ENCODE measurements at places on chromosomes 4 and X. TPM values are rescaled to one million over a fixed set of nuclear protein-coding genes. Genes with fewer than 3 reads are reported as not detected.

GRCh38 chrX:24465532-24465865 is 413 bp downstream of the PDK3 start:
- H3K4me3 ChIP-seq: peak overlapping the region; percentile 66
- peak overlapping the region; percentile 20 for H3K27ac ChIP-seq
- DNase-seq: no peak
- H3K36me3 ChIP-seq: no peaks in the 10 kb centered on the region
- H3K27me3 ChIP-seq: peaks cover 25% of the 10 kb centered on the region

GRCh38 chr4:61199873-61200186 is 296 bp upstream of the ADGRL3 start:
- peaks cover 10% of the 10 kb centered on the region for H3K4me1 ChIP-seq
- peak overlapping the region; percentile 84 for H3K4me3 ChIP-seq
- no peak for DNase-seq
- H3K36me3 ChIP-seq: no peaks in the 10 kb centered on the region
- H3K27ac ChIP-seq: peak overlapping the region; percentile 68

DNA sequence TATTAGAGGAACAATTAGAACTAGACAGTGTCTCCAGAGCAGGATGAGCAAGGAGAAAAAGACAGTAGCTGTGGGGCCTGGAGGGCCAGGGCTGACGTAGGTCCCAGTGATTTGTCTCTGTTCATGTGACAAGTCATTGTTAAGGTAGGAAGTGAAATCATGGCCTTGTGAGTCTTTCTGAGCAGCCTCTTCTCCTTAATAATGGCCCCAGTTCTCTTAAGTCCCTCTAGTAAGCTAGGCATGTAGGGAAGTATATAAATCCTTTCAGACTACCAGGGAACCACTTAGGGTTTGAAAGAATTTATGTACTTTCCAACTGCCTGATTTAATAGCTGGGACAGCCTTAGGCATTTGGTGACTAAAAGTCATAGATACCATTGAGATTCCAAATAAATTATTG is 133.0 kb downstream of the KLHL8 start:
- H3K27me3 ChIP-seq: no peaks in the 10 kb centered on the region
- H3K4me3 ChIP-seq: no peak overlapping the region
- no peak overlapping the region for H3K27ac ChIP-seq
- no peaks in the 10 kb centered on the region for H3K36me3 ChIP-seq

GRCh38 chrX:110383414-110383813 is 24.8 kb downstream of the RTL9 start:
- peaks cover 11% of the 10 kb centered on the region for H3K27me3 ChIP-seq
- H3K36me3 ChIP-seq: no peaks in the 10 kb centered on the region
- no peak overlapping the region for H3K4me3 ChIP-seq
- H3K27ac ChIP-seq: no peak overlapping the region
- DNase-seq: no peak

- H3K27ac ChIP-seq: no peak overlapping the region
- H3K4me1 ChIP-seq: peaks cover 28% of the 10 kb centered on the region
- no peak overlapping the region for H3K4me3 ChIP-seq
- DNase-seq: no peak
- peaks cover 51% of the 10 kb centered on the region for H3K27me3 ChIP-seq
Observed at GRCh38 chr4:8595237-8596087, 2.9 kb downstream of the CPZ start.

DNA sequence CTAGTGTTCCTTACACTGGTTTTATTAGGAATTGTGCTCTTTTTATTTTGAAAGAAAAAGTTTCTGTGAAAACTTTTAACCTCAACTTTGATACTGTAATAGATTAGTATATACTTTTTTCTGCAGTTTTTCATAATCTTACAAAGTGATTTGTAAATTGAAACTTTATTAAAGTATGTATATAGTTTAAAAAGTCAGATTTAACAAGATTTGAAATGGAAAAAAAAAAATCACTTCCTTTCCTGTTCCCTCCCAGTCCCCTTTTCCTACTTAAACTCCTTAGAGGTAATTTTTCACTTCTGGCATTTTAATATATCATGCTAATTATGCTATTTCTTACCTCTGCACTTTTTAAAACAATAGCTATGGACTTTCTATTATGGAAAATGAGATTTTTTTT is 49.3 kb downstream of the PAQR3 start:
- no peak for DNase-seq
- H3K27me3 ChIP-seq: no peaks in the 10 kb centered on the region
- no peak overlapping the region for H3K27ac ChIP-seq
- H3K4me3 ChIP-seq: no peak overlapping the region
- peaks cover 10% of the 10 kb centered on the region for H3K36me3 ChIP-seq

GRCh38 chr4:185540487-185541120 is 5.3 kb upstream of the PDLIM3 start:
- H3K4me3 ChIP-seq: no peak overlapping the region
- peaks cover 15% of the 10 kb centered on the region for H3K27me3 ChIP-seq
- DNase-seq: peak; percentile 26
- no peaks in the 10 kb centered on the region for H3K36me3 ChIP-seq

DNA sequence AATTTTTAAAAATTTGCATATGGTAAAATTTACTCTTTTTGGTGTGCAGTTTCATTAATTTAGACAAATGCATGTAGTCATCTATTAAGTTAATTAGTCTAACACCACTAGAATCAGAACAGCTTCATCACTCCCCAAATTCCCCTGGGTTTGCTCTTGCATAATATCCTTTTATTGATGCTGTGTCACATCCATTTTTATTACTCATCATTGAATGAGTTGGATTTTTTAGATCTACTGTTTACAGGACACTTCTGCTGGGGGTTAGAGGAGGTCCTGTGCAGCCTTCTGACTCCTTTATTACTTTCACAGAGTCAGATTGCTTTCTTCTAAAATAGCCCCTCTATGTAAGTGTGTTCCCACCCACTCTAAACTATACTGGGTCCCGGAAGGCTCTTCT is 65.9 kb downstream of the MTHFD2L start:
- no peak overlapping the region for H3K4me3 ChIP-seq
- no peaks in the 10 kb centered on the region for H3K4me1 ChIP-seq
- DNase-seq: no peak
- no peaks in the 10 kb centered on the region for H3K27me3 ChIP-seq
- no peak overlapping the region for H3K27ac ChIP-seq

Gene SLC9B1
- total RNA-seq: 2.6 TPM

Gene IBSP
- not detected for total RNA-seq

Gene LUZP4
- total RNA-seq: not detected

Gene PALLD
- 86.1 TPM for total RNA-seq

Gene MGST2
- total RNA-seq: 58.4 TPM

All from muscle of leg (tissue), 16 donors.